ENCODE measurements at places on chromosomes 5 and 9.

- DNase-seq: no peak
Measured at GRCh38 chr5:115050866-115051265, 118.8 kb downstream of the TRIM36 start.

DNA sequence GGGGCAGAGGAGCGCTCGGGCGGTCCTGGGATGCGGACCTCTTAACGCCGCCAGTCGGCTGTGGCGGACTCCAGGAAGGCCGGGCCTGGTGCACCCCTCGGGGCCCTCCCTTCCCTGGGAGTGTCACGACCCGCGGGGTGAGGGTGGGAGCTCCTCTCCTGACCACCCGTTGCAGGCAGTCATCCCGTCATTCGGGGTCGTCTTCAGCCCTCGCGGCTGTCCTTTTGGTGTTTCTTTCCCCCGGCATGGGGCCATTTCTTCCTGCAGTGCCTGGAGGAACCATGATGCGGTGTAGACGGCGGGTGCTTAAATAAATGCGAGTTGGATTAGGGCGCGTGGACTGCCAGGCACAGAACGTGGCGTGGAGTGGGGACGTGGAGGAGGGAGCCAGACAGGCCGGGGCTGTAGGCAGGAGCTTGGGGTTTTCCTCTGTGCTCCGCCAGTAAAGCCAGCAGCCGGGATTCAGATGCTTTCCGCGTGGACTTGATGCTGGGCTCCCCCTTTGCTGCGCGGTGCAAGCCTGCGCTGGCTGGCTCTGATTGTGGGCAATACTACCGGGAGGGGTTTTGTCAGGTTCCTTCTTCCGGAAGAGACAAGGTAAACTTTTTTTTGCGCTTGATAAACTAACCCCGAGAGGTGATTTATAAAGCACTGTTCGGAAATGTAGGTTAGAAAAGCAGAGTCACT, 868 bp downstream of the KDM4C start:
- peak; percentile 65 for DNase-seq

- no peak for DNase-seq
Measured at GRCh38 chr5:133732536-133732935, 120.2 kb upstream of the FSTL4 start.

- DNase-seq: no peak
Measured at GRCh38 chr5:173644673-173645436, 28.4 kb upstream of the BOD1 start.

DNA sequence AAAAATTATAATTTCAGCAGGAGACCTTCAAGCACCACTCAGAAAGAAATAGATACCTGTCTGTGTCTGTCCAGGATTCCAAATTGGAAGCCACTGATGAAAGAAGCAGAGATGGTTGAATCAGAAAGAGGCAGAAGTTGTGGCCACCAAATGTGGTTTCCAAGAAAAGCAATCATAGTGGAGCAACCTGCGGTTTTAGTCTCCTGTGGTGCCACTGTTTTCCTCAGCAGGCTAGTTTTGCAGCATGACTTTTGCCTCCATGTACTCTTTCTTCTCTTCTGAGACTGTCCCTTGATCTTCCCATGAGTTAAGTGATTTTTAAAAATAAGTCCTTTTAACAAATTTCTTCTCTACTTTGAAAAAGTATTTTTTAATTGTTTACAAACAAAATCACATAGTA, 535.8 kb downstream of the CYLC2 start:
- no peak for DNase-seq

- DNase-seq: no peak
Measured at GRCh38 chr9:73548201-73548600, 396.5 kb downstream of the ANXA1 start.

DNA sequence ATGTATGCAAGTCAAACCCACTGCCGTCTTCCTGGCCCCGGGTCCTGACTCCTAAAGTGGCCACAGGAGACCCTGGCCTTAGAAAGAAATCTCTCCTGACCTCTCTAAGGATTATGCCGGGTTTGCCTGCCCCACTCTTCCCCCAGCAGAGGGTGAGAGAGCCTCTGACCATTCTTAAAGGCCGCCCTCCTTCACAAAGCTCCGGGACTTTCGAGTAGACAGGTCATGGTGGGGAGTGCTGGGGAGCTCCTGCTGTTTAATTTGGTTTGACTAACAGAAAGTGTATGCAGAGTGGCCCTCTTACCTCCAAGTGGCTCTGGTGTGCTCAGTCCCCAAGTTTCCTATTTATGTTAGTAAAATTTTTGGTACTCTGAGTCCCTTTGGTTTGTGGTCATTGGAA, 111.8 kb downstream of the LRRC70 start:
- no peak for DNase-seq

- no peak for DNase-seq
Measured at GRCh38 chr9:133710661-133711427, 27.3 kb downstream of the SARDH start.
